ENCODE measurements at places on chromosomes 5 and 9. TPM values are rescaled to one million over a fixed set of nuclear protein-coding genes. Genes with fewer than 3 reads are reported as not detected.

DNA sequence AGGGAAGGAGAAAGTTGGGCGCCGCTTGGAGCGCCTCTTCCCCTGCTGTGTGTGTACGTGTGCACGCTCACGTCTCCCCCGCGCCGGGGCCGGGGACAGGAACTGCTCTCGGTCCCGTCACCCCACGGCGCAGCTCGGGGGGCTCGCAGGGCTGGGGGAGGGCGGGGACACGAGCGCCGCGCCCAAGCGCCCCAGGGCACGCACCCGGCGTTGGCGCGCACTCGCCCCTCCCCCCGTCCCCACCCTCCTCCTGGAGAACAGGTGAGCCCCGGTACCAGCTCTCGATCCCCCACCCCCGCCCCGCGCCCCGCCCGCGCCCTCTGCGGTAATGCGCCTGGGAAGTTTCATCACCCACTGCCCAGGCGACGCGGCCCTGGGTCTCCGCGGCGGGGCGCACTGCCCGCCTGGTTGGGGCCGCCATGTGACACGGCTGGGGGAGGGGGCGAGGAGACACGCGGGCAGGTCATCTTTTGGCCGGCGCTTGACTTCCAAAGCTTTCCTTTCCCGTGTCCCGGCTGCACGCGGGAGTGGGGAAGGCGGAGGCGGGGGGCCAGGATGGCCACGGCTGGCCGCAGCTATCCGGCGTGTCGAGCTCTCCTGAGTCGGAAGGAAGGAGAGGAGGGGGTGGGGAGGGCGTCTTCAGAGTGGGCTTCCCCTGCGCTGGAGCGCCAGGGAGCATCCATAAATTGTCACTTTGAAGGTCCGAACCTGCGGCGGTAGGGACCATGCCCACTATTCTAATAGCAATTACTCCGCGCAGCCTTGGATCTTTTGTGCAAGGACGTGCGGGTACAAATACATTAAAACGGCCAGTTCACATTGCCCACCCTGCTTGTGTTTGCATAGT lies 1.5 kb upstream of the STC2 start:
- no peaks in the 10 kb centered on the region for H3K36me3 ChIP-seq
- peaks cover 17% of the 10 kb centered on the region for H3K27me3 ChIP-seq
- peaks cover 45% of the 10 kb centered on the region for H3K4me1 ChIP-seq
- peak; percentile 81 for DNase-seq

DNA sequence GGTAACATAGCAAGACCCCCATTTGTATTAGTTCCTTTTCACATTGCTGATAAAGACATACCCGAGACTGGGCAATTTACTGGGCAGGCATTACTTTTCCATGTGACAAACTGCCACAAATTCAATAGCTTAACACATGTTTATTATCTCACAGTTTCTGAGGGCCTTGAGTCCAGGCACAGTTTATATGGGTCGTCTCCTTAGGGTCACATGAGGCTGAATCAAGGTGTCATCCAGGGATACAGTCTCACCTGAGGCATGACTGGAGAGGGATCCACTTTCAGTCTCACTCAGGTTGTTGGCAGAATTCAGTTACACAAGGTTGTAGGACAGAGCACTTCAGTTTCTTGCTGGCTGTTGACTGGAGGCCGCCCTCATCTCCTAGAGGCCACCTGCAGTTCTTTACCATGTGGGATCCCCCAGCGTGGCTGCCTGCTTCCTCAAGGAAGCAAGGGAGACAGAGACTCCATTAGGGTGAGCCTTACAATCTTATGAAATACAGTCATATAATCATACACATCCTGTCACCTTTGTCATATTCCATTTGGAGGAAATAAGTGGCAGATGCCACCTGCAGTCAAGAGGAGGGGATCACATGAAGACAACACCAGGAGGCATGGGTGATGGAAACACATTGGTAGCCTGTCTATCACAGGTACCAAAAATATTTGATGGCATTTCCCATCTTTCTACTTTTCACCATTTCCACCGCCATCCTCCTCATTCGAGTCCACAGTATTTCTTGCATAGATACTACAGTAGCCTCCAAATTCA lies 15.1 kb upstream of the ERAP1 start:
- no peaks in the 10 kb centered on the region for H3K27me3 ChIP-seq
- H3K4me1 ChIP-seq: no peaks in the 10 kb centered on the region
- H3K36me3 ChIP-seq: no peaks in the 10 kb centered on the region

DNA sequence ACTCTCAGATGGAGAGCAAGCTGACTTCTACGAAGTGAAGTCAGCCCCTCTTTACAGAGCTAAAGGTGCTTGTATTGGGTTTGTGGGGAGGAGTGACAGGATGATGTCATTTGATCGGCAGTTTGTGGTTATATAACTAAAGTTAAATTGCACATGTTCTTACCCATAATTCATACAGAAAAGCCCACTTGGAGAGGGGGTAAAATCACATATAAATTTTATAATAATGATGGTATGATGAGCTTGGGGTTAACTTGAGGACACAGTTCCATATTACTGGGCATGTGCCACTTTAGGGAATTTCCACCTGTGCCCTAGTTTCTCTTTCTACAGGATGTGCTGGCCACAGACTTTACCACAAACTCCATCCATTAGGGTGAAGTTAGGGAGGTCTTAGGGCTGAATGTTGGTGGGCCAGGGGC lies 1178.6 kb upstream of the CDH9 start:
- no peaks in the 10 kb centered on the region for H3K36me3 ChIP-seq
- H3K4me3 ChIP-seq: no peak overlapping the region
- no peaks in the 10 kb centered on the region for H3K27me3 ChIP-seq
- no peak for DNase-seq
- H3K4me1 ChIP-seq: no peaks in the 10 kb centered on the region

- H3K4me3 ChIP-seq: no peak overlapping the region
- H3K27me3 ChIP-seq: no peaks in the 10 kb centered on the region
- peaks cover 9% of the 10 kb centered on the region for H3K4me1 ChIP-seq
- peak overlapping the region; percentile 43 for H3K27ac ChIP-seq
- peak; percentile 92 for DNase-seq
- H3K36me3 ChIP-seq: no peaks in the 10 kb centered on the region
These were observed 25.8 kb downstream of the FPGS start for GRCh38 chr9:127828262-127829031.

DNA sequence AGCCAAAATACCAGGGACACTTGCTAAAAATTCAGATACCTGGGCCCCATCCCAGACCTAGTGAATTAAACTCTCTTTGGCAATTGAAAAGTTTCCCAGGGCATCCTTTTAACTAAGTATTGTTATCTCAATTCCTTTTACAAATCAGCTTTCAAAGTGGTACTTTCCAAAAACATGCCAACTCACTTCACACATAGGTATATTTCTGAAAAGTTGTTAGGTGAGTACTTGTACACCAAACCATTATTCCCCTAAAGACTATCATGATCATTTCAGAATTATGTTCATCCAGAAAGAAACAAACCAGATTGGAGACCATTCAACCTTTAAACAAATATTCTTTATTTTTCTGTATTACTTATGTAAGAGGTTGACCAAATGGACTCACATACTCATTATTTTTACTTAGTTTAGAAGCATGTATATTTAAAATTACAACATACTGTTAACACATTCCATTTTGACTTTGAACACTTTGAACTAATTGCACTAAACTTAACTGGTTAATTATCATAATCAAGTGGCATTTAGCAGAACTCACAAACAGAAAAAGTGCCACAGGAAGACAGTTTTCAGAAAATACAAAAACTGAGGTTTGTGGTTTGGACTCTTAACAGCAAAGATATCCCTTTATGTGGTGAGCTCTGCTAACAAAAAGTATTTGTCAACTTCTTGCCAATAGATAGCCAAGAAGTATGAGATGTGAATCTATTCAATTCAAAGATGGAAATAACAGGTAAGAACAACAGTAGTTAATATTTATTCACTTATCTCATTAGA lies 40.7 kb downstream of the KIAA0825 start:
- H3K27ac ChIP-seq: no peak overlapping the region
- no peaks in the 10 kb centered on the region for H3K36me3 ChIP-seq

DNA sequence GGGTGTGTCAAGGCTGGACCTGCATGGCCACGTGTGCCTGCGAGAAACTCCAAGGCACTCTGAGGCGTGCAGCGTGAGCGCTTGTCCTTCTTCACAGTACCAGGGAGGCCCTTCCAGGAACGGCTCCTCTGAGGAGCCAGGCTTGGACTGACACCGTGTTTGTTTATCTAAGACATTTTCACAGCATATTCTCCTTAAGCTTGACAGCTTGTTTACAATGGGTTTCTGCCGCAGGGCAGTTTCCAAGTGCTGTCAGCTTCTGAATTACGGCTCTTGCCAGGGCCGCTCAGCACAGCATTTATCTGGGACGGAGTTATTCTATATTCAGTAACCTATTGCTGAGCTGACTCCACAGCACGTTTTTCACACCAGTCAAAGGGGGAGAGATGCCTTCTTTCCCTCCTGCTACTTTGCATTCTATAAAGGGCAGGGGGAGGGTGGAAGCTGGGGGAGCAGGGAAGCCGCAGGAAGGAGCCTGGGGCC lies 98.4 kb downstream of the LMNB1 start:
- peaks cover 22% of the 10 kb centered on the region for H3K4me1 ChIP-seq
- no peaks in the 10 kb centered on the region for H3K36me3 ChIP-seq
- no peak overlapping the region for H3K27ac ChIP-seq
- H3K4me3 ChIP-seq: no peak overlapping the region
- no peaks in the 10 kb centered on the region for H3K27me3 ChIP-seq
- DNase-seq: peak; percentile 68

DNA sequence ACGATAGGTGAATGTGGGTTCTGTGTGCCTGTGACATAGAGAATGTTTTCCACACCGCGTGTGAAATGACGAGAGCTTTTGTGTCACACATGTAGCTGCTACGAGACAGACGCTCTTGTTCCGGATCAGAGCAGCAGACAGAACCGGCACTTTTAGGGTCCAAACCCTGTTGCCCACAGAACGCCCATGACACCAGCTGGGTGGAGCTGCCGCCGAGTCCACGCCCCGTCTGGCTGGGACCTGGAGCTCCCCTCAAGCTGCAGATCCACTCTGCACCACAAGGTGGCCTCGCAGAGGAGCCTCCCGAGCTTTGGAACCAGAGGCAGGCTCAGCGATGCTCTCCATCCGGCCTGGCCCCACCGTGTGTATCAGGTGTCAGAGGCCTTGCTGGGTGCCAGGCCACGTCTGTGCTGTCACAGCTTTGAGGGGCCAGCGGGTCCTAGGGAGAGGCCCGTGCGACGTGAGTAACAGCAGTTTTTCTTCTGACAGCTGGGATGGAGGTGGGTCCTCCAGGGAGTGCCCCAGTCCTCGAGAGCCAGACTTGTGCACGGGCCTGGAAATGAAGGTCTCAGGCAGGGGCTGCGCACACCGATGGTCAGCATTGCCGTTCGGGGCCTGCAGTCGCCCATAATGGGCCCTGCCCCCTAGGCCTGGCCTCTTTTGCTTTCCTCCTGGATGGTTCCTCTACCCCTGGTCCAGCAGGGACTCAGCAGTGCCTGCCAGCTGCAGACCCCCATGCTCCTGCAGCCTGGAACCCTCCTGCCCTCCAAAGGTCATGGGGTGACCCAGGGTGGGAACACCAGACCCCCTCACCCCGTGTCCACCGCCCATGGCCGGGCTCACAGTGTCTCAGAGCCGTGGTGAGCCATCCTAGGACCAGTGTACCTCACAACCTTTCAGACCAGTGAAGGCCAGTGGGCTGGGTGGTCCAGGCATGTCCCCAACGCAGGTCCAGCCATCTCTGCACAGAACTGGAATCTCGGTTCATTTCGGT lies 2.5 kb upstream of the LRRC14B start:
- H3K4me3 ChIP-seq: no peak overlapping the region
- H3K27me3 ChIP-seq: no peaks in the 10 kb centered on the region
- no peaks in the 10 kb centered on the region for H3K36me3 ChIP-seq
- no peak overlapping the region for H3K27ac ChIP-seq
- DNase-seq: peak; percentile 92
- H3K4me1 ChIP-seq: no peaks in the 10 kb centered on the region

- no peak overlapping the region for H3K4me3 ChIP-seq
- no peaks in the 10 kb centered on the region for H3K27me3 ChIP-seq
- H3K4me1 ChIP-seq: no peaks in the 10 kb centered on the region
- H3K36me3 ChIP-seq: no peaks in the 10 kb centered on the region
- no peak overlapping the region for H3K27ac ChIP-seq
These were observed 480.0 kb downstream of the CCDC171 start for GRCh38 chr9:16032799-16033198.

DNA sequence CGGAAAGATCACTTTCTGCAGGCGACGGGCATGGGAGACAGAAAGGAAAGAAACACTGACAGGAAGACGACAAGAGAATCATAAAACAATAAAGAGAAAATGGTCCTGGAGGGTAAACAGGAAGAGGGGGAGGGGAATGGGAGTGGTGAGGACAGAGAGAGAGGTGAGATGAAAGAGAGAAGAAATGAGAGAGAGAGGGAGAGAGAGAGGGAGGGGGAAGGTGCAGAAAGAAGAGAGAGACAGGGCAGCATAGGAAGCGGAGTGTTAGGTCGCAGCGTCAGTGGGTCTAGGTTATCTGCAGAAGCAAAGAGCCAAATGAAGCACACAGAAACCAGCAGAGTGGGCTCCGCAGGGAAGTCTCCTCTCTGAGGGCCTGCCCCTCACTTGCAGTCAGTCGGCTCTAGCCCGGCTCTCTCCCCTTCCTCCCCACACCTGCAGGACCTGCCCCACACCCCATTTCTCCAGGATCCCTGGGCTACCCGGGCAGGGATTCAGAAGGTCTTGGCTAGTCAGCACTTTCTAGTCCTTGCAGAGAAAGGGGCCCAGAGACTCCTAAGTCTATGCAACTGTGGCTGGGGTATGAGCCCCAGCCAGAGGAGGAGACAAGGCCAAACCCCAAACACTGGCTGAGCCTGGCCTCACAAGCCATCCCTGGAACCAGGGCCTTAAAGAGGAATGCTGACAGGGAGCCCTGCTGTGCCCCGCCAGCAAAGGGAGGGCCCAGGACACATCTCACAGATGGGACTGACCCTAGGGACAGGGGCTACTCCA lies 29.7 kb upstream of the MEIKIN start:
- H3K4me1 ChIP-seq: peaks cover 8% of the 10 kb centered on the region
- H3K27ac ChIP-seq: no peak overlapping the region
- H3K27me3 ChIP-seq: no peaks in the 10 kb centered on the region
- DNase-seq: no peak
- no peaks in the 10 kb centered on the region for H3K36me3 ChIP-seq
- H3K4me3 ChIP-seq: no peak overlapping the region

- no peak for DNase-seq
- H3K27ac ChIP-seq: no peak overlapping the region
- no peak overlapping the region for H3K4me3 ChIP-seq
- no peaks in the 10 kb centered on the region for H3K36me3 ChIP-seq
These were observed 44.9 kb downstream of the HMGCS1 start for GRCh38 chr5:43268188-43268820.

- H3K4me3 ChIP-seq: no peak overlapping the region
- H3K4me1 ChIP-seq: no peaks in the 10 kb centered on the region
These were observed 7.6 kb downstream of the INVS start for GRCh38 chr9:100106616-100107015.

- no peak for DNase-seq
- no peaks in the 10 kb centered on the region for H3K36me3 ChIP-seq
- no peak overlapping the region for H3K27ac ChIP-seq
- H3K4me3 ChIP-seq: no peak overlapping the region
These were observed 17.7 kb downstream of the ZDHHC11B start for GRCh38 chr5:766666-767431.

The CDKN2B-AS1 gene
- polyA plus RNA-seq: 0.26 TPM

The MAT2B gene
- polyA plus RNA-seq: 64.3 TPM

The FOXI1 gene
- not detected for polyA plus RNA-seq

The SLC45A2 gene
- 1.8 TPM for polyA plus RNA-seq

The TXNDC8 gene
- not detected for polyA plus RNA-seq

The CPLANE1 gene
- 4.3 TPM for polyA plus RNA-seq

The PAEP gene
- 1.8 TPM for polyA plus RNA-seq

The CBY3 gene
- polyA plus RNA-seq: not detected

The SPATA6L gene
- polyA plus RNA-seq: 2.0 TPM

The PCDHGA1 gene
- not detected for polyA plus RNA-seq

The GPR150 gene
- 1.0 TPM for polyA plus RNA-seq

The TTC23L gene
- polyA plus RNA-seq: 1.7 TPM

Data from hepatocyte (in vitro differentiated cells).